ENCODE measurements at places on chromosomes 12 and 14. TPM values are rescaled to one million over a fixed set of nuclear protein-coding genes. Genes with fewer than 3 reads are reported as not detected.

GRCh38 chr12:26056335-26056734 is 68.5 kb downstream of the BHLHE41 start:
- DNase-seq = peak; percentile 64

DNA sequence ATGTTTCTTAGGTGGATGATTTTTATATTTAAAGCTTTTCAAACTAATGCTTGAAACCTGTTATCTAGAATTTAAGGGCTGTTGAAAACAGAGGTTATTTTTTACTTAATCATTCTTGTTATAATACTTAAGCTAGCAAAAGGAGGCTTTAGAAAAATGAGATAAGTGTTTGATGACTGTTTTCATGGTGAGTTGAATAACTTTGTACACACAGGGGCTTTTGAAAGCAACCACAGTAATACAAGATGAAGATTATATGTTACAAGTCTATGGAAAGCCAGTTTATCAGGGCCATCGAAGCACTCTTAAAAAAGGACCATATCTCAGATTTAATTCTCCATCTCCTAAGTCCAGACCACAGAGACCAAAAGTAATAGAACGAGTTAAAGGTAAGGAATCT is 33.3 kb downstream of the KIAA0586 start:
- no peak for DNase-seq

- DNase-seq = peak; percentile 28
Observed at GRCh38 chr14:102530828-102531478, 21.4 kb upstream of the ANKRD9 start.

GRCh38 chr12:97267594-97268202 is 194.9 kb upstream of the RMST start:
- DNase-seq = no peak

GRCh38 chr12:75322464-75322863 is 7.7 kb downstream of the CAPS2 start:
- no peak for DNase-seq

DNA sequence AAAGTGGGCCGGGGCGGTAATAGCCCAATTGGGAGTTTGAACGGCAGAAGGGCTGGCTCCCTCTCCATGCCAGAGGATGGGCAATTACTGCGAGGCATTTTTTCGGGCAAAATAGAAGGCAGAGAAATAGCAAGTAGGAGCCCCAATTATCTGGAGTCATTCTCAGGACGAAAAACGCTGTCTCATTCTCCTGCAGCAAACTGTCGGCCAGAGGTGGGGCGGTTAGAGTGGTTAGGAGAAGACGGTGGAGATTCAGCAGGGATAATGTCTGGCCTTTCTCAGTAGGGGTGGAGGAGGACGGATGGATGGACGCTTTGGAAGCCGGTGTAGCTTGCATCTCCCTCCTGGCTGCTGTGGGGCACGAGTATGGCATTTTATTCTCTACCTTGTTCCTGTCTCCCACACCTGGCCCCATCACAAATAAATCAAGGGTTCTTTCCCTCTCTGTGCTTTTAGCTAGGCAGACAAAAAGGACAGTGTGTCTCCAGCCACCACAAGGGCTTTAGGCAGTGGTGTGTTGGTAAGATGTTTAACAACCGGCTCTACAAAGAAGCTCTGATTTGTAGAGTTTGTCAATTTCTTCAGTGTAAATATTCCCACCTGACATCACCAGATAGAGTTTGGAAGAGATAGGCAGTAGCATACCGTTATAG is 140.5 kb upstream of the LHX5 start:
- DNase-seq = no peak

- no peak for DNase-seq
Observed at GRCh38 chr12:54932691-54933090, 51.9 kb downstream of the TESPA1 start.

The CCDC177 gene
- total RNA-seq = not detected

GRCh38 chr12:71008616-71009015 is 88.1 kb upstream of the PTPRR start:
- no peak for DNase-seq

DNA sequence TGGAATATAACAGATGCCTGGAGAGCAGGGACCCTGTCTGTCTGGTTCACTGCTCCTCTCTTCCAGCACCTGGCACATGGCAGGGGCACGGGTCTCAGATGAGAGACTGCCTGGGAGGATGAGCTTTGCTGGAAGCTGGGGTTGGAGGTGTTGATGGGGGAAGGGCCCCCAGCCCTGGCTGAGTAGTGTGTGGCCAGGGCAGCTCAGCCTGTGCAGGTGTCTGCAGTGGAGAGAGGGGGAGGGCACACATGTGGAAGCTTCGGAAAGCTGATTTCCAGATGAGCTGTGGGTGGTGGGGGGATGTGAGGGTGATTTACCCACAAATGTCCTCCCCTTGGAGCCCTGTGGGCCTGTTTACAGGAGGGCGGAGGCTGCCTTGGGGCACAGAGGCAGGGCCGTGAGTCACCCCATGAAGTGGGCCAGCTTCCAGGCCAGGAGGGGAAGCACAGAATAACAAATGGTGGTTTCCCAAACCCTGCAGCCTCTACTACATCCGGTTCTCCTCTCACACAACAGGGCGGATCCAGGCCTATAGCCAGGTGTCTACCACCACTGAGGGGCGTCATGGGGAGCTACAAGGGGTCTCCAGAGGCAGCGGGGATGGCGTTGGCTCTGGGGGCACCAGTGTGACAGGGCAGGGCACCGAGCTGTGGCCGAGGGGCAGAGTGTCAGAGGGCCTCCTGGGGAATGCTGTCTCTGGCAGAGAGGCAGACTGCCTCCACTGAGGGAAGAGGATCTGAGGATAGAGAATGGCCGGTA is 11.0 kb downstream of the KRT7 start:
- DNase-seq = peak; percentile 95

- DNase-seq = no peak
Observed at GRCh38 chr12:1880153-1880845, 38.2 kb downstream of the CACNA2D4 start.

The PRIMA1 gene
- total RNA-seq = not detected

The HSPB8 gene
- 6.0 TPM for total RNA-seq

DNA sequence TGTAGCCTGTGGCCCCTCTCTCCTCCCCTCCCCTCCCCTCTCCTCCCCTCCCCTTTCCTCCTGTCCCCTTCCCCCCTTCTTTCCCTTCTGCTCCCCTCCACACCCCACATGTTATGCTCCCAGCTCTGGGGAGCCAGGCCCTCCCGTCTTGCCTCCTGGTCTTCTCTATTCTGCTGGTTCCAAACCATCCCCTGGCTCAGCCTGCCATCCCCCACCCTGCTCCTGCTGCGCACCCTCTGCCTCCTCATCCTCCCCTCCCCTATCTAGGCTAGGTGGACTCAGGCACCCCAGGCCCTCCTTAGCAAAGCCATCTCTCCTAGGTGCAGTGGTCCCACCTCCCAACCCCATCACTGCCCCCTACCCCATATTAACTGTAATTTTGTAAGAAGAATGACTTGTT is 99.5 kb downstream of the CALM1 start:
- no peak for DNase-seq

The CD27 gene
- not detected for total RNA-seq

DNA sequence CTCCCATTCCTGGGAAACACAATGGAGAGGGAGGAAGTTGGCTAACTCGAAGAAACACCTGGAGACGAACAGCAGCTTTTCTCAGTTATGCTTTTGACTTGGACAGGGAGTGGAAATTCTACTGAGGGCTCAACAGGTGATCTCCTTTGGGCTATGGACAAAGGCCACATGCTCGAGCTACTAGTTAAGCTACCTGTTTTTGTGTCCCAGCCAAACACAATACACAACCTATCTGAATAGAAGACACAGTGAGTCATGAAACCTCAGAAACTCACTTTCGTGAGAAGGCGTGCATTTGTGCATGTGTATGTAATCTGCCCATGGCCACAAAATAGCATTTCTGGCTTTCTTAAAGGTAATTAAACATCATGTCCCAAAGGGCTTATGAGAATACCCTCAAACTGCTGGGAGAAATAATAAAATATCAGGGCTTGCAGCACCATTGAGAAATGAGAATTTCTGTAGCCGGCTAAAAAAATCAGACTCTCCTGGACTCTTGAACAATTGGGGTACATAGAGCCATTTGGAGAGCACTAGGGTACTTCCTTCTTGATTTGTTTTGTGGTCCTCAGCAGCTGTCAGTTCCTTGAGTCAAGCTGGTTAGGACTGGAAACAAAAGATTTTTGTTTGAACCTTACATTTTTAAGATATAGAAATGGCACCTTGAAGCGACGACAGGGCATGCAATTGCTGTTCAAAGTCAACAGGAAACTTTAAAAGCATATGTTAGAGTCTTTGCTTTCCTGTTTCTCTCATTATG is 85.5 kb upstream of the PTHLH start:
- peak; percentile 16 for DNase-seq

The TOMM20L gene
- not detected for total RNA-seq

The AGAP2 gene
- total RNA-seq = 0.40 TPM

- DNase-seq = no peak
Observed at GRCh38 chr14:68532496-68532895, 260.4 kb downstream of the ZFP36L1 start.

DNA sequence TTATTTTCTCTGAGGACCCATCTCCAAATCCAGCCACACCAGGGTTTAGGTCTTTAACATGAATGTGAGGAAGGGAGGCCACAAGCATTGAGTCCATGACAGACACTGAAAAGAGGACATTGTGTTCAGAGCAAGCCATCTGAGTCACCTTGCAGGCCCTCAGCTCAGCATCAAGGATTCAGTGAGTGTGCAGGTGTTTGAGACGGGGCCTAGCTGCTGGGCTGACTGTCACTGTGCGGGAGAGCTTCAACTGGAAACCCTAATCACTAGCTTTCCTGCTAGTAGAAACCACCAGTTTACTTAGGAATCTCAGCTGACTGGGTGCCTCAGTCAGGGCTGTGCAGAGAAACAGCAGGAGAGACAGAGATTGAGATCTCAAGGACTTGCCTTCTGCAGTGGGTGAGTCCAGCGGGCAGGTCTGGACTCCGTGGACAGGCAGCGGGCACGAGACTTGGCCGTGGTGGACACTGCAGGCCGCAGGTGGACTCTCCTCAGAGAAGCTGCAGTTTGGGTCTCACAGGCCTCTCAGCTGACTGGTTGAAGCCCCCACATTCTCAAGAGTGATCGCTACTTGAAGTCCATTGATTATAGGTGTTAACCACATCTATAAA is 86.1 kb upstream of the DYNC1H1 start:
- no peak for DNase-seq

GRCh38 chr12:43208221-43208620 is 343.8 kb downstream of the ADAMTS20 start:
- DNase-seq = no peak

DNA sequence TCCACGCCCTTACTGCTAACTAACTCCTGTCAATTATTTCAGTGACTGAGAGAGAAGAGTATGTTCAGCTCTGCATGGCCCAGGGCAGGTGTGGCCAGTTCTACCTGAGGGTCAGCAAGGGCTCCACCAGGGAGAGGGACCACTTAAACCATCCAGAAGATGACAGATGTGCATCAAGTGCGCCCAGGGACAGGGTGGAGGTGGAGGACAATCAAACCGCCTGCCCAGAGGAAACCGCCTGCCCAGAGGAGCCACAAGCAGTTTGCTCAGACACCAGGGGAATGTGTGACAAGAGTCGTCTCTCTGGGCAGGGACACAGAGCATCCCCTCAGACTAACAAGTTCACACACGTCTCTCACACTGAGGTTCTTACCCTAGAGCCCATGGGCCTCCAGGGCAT is 14.5 kb downstream of the DPF3 start:
- no peak for DNase-seq

DNA sequence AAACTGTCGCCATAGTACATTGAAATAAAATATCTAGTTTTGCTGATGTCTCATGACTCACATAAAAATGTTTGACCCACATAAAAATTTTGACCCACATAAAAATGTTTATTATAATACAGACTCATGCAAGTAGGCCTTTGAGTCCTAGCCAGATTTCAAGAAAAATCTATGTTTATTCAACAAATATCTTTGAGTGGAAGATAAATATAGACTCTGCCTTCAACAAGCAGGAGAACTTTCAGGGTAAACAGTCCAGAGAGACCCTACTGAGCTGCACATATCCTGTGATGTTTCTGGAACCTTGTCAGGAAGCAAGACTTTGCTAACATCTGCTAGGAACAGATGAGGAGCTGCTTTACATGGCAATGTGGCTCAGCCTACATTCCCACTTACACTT is 283.1 kb downstream of the MDGA2 start:
- DNase-seq = no peak

The SOX5 gene
- total RNA-seq = not detected

DNA sequence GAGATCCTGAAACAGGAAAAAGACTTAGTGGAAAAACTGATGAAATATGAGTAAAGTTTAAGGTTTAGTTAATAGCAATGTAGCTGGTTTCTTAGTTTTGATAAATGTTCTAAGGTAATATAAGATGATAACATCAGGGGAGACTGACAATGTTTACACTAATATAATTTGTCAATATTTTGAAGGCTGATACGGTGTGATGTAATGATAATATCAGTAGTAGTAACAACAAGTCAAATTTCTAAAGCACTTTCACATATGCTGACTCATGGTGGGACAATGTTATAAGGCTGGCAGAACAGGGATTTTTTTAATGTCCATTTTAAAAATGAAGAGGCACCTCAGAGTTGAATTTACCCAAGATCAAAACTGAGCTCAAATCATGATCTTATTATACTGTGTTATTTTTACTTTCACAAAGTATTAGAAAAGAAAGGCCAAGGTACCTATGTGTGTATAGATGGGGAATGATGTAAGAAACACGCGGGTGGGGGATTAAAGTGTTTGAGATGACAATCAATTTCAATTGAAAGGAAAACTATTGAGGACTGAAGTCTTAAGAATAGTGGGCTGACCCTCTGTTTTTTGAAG is 2.4 kb upstream of the FLRT2 start:
- no peak for DNase-seq

The CMA1 gene
- not detected for total RNA-seq

- no peak for DNase-seq
Observed at GRCh38 chr14:81682134-81682533, 148.5 kb upstream of the SEL1L start.

DNA sequence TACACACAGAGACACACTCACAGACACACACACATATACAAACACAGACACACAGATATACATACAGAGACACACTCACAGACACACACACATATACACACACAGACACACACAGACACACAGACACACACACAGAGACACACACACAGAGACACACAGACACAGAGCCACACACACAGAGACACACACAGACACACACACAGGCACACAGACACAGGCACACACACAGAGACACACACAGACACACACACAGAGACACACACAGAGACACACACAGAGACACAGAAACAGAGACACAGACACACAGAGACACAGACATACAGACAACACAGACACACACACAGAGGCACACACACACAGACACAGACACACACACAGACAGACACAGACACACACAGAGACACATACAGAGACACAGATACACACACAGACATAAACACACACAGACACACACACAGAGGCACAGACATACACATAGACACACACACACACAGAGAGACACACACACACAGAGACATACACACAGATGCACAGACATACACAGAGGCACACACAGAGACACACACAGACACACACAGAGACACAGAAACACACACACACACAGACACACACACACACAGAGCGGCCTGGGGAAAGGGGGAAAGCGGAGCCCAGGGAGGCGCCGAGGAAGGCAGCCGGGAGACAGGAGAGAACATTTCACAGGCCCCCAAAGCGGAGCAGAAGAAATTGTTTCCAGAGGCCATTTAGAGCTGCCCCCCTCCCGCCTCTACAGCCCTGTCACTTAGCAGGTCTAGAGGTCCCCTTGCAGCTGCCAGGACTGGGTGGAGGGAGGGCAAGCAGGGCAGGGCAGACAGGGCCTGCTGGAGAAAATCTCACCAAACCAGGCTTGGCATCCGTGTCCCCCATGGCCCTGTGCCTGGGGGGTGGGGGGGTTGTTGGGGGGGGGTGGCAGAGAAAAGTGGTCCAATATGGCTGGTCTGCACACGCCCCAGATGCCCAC is 38.9 kb downstream of the SERPINA3 start:
- DNase-seq = no peak

- no peak for DNase-seq
Observed at GRCh38 chr12:24066865-24067264, 117.4 kb upstream of the SOX5 start.

The KRT77 gene
- total RNA-seq = not detected

Measured in PC-9 (cell line).